ENCODE measurements at places on chromosomes 2 and 18. TPM values are rescaled to one million over a fixed set of nuclear protein-coding genes. Genes with fewer than 3 reads are reported as not detected.

DNAJC5G gene
- total RNA-seq: not detected

PIEZO2 gene
- 45.3 TPM for total RNA-seq

NT5C1B gene
- total RNA-seq: not detected

GALNT14 gene
- total RNA-seq: 1.1 TPM

ZSWIM2 gene
- total RNA-seq: not detected

ATG16L1 gene
- total RNA-seq: 10.1 TPM

RFX8 gene
- total RNA-seq: not detected

IL1R2 gene
- 30.7 TPM for total RNA-seq

RAD51AP2 gene
- total RNA-seq: not detected

UGP2 gene
- 55.1 TPM for total RNA-seq

CD226 gene
- 3.3 TPM for total RNA-seq

- H3K36me3 ChIP-seq: no peaks in the 10 kb centered on the region
- no peak overlapping the region for H3K4me3 ChIP-seq
- no peaks in the 10 kb centered on the region for H3K27me3 ChIP-seq
- no peak overlapping the region for H3K27ac ChIP-seq
- DNase-seq: no peak
These were observed 9.9 kb upstream of the ABHD3 start for GRCh38 chr18:21714474-21714873.

- peak; percentile 92 for DNase-seq
- peaks cover 42% of the 10 kb centered on the region for H3K36me3 ChIP-seq
- no peak overlapping the region for H3K4me3 ChIP-seq
- H3K27me3 ChIP-seq: no peaks in the 10 kb centered on the region
- H3K4me1 ChIP-seq: peaks cover 69% of the 10 kb centered on the region
These were observed 17.9 kb upstream of the SFXN5 start for GRCh38 chr2:73089270-73090030.

GRCh38 chr2:241760301-241760771 lies 16.3 kb upstream of the GAL3ST2 start:
- H3K27ac ChIP-seq: no peak overlapping the region
- no peak overlapping the region for H3K4me3 ChIP-seq
- H3K4me1 ChIP-seq: peaks cover 4% of the 10 kb centered on the region
- no peak for DNase-seq
- H3K36me3 ChIP-seq: peaks cover 71% of the 10 kb centered on the region
- no peaks in the 10 kb centered on the region for H3K27me3 ChIP-seq

DNA sequence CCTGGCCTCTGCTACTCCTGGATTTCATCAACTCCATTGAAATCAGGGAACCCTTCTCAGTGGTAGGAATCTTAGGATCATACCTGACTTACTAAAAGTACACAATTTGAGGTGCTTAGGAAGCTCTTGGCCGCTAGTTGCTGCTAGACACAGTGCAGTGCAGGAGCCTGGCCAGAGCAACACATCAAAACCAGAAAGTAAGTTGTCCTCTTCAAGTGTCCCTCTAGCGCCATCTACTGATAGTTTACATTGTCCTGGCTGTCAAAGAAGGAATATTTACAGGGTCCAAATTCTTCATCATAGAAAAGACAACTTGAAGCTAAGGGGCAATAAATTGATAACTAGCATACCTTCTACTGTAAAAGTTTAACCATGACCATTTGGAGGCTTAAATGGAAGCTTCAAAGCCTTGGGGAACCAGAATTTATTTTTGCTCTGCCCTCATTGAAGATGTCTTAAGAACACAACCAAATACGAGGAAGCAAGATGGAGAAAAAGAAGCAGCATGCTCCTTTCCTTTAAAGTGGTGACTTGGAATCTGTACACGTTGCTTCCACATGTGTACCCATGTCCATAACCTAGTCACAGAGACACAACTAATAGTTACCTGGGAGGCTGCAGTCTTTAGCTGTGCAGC lies 889.1 kb upstream of the GCFC2 start:
- H3K36me3 ChIP-seq: no peaks in the 10 kb centered on the region
- H3K4me1 ChIP-seq: no peaks in the 10 kb centered on the region
- H3K27ac ChIP-seq: no peak overlapping the region
- peak; percentile 60 for DNase-seq

DNA sequence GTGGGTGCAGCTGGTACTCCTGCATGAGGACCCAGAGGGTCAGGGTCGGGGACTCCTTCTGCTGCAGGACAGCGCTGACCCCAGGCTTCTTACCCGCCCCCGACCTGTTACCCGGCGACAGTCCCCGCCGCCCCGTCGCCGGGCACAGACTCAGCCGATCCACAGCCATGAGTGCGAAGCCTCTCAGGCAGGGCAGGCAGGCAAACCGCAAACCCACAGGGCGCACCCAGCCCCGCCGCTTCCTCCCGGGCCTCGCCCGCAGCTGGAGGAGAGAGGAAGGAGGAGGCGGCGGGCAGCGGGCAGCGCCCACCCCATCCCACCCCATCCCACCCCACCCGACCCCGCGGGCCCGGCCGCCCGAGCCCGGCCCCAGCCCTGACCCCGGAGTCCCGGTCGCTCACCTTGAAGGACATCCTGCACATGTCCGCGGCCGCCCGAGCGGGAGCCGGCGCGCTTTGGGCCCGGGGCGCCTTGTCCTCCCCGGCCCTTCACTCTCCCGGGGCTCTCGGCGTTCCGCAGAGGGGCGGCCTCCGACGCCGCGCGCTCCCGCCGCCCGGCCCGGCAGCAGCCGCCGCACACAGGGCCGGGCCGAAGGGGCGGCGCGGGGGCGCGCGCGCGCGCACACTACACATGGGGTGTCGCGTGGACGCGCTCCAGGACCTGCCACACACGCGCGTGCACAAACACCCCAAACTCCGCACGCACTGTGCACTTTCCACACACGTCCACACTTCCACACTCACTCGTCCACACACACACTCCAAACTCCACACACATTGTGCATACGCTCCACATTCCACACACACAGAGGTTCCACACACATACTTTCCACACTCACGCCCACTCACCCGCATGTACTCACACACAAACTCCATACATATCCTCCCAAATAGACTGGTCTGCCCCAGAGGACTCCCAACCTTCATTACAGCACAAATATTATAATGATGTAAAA lies at the start of gene ANKRD29:
ANKRD29 (minus strand) TSS at position 603 of the 955 bp plus-strand sequence; CDS start at position 422, 181 bp downstream.
- peak within 1 kb of the TSS; percentile 66 for H3K4me3 ChIP-seq
- H3K36me3 ChIP-seq: no peaks in the 10 kb centered on the region
- H3K27me3 ChIP-seq: peaks cover 32% of the 10 kb centered on the region
- peaks cover 19% of the 10 kb centered on the region for H3K4me1 ChIP-seq
- DNase-seq: peak; percentile 81

DNA sequence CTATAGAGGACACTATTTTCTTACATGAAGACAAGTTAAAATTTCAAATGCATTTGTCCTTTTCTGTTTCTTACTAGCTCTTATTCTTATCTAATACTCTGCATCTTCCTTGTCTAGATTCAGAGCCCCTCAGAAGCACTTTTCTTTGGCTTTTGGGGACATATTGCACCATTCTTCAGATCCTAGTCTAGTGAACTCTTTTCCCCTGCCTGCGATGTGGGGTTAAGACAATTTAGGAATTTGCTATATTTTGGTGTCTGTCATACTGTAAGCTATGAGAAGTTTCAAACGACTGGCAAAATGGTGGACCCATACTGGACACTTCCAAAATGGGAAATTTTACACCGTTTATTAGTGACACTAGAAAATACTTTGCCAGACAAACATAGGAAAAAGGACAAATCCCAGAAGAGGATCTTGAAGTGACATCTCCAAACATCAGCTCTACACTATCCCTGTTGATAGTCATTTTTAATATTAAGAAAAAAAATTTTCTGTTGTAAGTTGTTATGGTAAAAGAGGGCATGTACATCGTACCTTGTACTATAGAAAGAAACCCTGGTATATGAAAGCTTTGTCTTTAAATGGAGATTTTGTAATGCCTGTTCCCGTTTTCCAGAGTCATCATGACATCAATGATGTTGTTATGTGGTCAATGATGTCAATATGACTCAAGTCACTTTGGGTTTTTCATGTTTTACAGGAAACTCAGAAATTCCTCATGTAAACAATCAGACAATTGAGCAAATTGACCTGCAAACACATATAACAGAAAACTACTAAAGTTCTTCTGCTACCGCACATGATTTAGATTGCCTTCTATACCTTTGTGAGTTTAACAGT lies 4.4 kb upstream of the KYNU start:
- no peaks in the 10 kb centered on the region for H3K36me3 ChIP-seq
- DNase-seq: no peak
- peaks cover 9% of the 10 kb centered on the region for H3K4me1 ChIP-seq
- H3K4me3 ChIP-seq: no peak overlapping the region
- no peaks in the 10 kb centered on the region for H3K27me3 ChIP-seq
- no peak overlapping the region for H3K27ac ChIP-seq

GRCh38 chr2:160425434-160426151 lies 68.0 kb downstream of the RBMS1 start:
- no peak overlapping the region for H3K27ac ChIP-seq
- H3K4me1 ChIP-seq: peaks cover 32% of the 10 kb centered on the region
- no peak for DNase-seq
- no peaks in the 10 kb centered on the region for H3K36me3 ChIP-seq

- DNase-seq: peak; percentile 40
- no peak overlapping the region for H3K27ac ChIP-seq
- H3K4me1 ChIP-seq: no peaks in the 10 kb centered on the region
These were observed 153.8 kb upstream of the ACAA2 start for GRCh38 chr18:49967171-49967570.

DNA sequence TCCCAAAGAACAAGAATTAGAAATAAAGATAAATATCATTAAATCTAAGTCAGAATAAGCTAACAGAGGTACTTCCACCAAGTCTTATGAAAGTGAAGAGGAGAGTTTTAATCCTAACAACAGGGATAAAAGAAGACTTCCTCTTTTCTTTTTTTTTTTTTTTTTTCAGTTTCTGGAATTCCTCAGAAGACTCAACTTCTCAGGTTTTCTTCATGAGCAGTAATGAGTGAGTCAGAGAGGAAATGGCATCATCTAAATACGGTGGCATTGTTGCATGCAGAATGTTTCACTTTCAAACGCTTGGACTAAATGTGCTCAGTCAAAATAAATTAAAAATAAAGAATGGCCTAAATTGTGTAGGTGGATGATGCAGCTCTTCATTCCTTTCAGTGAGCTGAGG lies 45.6 kb upstream of the ARHGAP15 start:
- no peak overlapping the region for H3K4me3 ChIP-seq
- no peak for DNase-seq
- H3K4me1 ChIP-seq: no peaks in the 10 kb centered on the region

- no peak for DNase-seq
- H3K36me3 ChIP-seq: no peaks in the 10 kb centered on the region
- no peaks in the 10 kb centered on the region for H3K4me1 ChIP-seq
These were observed 75.0 kb upstream of the RBBP8 start for GRCh38 chr18:22858121-22858520.

DNA sequence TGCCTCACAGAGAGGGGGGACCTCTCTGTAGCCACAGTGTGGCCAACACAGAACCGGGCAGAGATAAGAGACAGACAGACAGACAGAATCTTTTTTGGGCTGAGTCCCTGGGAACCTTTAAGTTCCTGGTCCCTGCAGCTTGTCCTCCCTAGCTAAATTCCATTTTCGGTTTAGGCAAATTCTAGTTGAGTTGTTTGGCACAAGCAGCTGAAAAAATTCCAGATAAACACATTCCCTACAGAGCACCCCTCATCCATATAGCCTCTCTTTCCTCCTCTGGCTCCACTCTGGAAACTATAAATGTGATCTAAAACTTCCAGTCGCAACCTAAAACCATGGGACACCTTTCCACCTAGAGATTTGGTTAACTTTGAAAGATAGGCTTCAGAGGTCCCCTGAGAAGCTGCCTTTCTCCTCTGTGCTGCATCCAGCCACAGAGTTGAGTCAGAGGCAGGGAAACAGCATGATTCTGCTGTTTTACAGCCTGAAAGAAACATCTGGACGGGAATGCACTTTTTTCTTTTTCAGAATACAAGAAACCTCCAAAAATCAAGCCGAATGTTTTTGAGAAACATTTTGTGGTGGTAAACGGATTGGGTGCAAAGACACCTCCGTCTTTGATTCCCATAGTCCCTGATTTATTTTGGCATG lies 30.9 kb downstream of the SLC4A3 start:
- DNase-seq: no peak
- no peak overlapping the region for H3K27ac ChIP-seq
- H3K36me3 ChIP-seq: no peaks in the 10 kb centered on the region
- no peaks in the 10 kb centered on the region for H3K4me1 ChIP-seq

GRCh38 chr2:119638685-119639554 lies 40.1 kb upstream of the TMEM177 start:
- H3K27ac ChIP-seq: peak overlapping the region; percentile 27
- H3K4me1 ChIP-seq: no peaks in the 10 kb centered on the region
- H3K4me3 ChIP-seq: no peak overlapping the region
- no peaks in the 10 kb centered on the region for H3K36me3 ChIP-seq

DNA sequence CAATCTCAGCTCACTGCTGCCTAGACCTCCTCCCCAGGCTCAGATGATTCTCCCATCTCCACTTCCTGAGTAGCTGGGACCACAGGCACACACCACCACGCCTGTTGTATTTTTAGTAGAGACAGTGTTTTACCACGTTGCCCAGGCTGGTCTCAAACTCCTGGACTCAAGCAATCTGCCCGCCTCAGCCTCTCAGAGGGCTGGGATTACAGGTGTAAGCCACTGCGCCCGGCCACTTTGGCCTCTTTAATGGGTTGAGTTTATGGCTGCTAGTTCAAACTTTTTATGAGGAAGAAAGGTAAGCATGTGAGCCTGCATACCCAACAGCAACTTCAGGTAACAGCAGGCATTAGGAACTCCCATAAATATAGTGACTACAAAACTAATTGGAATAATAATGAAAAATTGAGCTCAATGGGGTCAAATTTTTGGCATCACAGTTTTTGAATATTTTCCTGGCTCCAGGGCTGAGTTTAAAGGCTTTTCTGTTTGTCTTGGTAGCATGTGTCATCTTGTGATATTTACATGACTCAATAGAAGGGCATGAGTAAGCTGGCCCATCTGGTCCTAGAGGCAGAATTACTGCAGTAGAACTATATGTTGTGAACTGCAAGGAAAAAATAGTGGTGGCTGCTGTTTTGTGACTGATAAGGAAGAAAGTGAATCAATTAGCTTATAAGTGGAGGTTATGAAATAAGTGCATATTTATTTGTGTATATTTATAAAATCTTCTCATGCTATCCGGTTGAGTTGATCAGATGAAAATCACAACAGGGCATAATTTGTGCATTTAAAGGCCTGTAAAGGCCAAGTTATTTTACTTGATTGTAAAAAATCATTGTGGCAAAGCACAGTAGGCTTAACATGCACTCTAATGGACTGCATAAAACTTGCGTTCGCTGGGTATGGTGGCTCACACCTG lies 24.8 kb downstream of the GALM start:
- H3K27me3 ChIP-seq: no peaks in the 10 kb centered on the region
- peak; percentile 41 for DNase-seq
- H3K4me3 ChIP-seq: no peak overlapping the region
- peaks cover 11% of the 10 kb centered on the region for H3K36me3 ChIP-seq
- peaks cover 15% of the 10 kb centered on the region for H3K4me1 ChIP-seq
- H3K27ac ChIP-seq: peak overlapping the region; percentile 45

DNA sequence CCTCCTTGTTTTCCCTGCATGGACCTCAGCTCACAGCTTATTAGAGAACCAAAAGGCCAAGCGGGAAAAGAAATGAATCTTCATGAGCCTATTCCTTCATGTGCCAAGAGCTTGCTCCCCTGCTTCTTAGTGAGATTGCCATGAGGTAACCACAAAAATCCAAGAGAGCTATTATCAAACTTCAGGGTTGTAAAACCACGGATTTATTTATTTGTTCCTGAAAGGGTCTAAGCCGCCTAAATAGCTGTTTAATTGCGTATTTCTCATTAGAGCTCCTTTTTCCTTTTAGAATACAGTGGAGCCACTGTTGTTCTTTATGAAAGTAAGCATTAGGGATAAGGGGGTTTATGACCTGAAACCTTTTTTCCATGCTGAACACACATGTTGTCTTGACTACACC lies 58.0 kb downstream of the SRD5A2 start:
- no peak for DNase-seq
- H3K36me3 ChIP-seq: no peaks in the 10 kb centered on the region

Measured in stomach (tissue), 19 donors.